Stimulated activated CD4-positive, alpha-beta T cell treated with anti-CD3 and anti-CD28 coated beads, Interleukin-2, amount 100 ng/mL, for 4 hours (primary cell): ENCODE measurements at places on chromosomes 2 and 18.
A peak's percentile ranks its signal among the peaks of the same experiment; 100 is the strongest.

DNA sequence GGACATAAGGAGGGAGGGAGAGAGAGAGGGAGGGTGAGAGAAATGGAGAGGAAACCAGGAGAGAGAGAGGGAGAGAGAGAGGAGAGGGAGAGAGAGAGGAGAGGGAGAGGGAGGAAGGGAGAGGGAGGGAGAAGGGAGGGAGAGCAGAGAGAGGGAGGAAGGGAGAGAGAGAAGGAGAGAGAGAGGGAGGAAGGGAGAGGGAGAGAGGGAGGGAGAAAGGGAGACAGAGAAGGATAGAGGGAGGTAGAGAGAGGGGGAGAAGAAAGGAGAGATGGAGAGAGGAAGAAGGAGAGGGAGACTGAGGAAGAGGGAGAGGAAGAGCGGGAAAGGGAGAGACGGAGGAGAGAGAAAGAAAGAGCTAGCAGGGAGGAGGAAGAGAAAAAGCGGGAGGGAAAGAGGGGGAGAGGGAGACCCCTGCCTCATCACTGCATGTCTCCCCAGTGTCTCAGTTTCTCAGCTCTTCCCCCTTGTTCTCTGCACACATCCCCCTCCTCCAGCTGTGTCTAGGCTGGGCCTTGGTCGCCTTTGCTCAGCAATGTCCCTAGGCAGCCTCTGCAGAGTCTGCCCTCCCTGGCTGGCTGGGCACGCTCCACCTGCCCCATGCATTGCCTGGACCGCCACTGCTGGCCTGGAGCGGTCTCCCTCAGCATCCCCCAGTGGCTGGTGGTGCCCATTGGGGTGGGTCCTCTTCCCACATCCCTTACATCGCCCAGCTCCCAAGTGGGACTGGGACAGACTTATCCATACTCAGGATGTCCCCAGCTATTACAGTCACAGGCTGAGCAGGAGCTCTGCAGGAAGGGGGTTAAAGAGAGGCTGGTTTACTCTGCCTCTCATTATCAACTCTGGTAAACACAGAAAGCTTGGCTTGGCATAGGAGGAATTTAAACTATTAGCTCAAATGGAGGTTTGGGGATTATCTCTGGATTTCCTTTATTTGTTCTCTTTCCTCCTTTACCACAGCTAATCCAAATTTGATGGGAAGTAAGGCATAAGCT, 85.7 kb upstream of the APCDD1 start:
- no peak for DNase-seq

DNA sequence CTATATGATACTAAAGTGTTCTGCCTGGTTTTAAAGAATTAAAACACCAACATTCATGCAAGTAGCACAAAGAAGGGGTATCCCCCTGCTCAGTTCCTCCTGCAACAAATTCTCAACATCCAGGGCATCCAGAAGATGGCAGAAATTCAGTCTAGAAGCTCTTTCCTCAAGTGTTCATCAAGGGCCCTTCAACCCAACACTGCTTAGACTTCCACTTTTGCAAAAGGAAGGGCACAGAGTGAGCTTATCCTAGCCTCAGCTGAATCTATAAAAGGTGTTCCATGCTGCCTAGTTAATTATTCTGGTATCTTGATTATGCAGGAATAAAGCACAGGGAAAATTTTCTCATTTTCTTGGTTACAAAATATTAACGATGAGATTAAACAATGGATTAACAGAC, 275.8 kb upstream of the CRIM1 start:
- DNase-seq = no peak

DNA sequence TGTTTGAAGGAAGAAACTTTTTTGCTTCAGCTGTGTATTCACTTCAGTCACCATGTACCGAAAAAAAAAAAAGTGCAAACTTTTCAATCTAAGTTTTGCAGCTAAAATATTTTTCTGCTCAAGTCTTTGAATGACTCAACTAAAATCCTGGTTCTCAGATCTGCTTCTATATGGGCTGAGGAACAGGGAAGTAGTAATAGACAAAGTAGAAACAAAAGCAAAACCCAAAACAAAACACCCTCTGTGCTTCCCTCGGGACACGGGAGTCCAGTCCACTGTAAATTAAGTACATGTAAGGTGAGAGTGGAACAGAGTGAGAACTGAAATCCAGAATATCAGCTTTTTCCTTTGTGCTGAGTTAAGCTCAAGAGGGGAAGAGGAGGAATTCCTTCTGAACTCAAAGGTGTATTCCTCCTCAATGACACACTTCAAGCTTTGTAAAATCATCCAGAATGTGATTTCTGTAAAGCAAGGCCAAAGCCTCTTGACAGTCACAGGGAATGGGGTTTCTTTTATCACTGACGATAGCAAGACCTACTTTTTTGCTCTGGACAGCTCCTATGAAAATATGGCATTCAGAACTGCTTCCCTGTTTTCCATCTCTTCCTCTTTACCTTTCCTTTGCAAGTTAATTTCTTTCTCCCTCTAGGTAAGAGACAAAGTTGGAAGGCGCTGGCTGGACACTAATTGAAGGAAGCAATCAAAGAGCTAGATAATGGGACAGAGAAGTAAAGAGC, 433.5 kb upstream of the MMADHC start:
- no peak for DNase-seq

GRCh38 chr2:230230496-230231200, 5.1 kb downstream of the SP140 start:
- no peak for DNase-seq

DNA sequence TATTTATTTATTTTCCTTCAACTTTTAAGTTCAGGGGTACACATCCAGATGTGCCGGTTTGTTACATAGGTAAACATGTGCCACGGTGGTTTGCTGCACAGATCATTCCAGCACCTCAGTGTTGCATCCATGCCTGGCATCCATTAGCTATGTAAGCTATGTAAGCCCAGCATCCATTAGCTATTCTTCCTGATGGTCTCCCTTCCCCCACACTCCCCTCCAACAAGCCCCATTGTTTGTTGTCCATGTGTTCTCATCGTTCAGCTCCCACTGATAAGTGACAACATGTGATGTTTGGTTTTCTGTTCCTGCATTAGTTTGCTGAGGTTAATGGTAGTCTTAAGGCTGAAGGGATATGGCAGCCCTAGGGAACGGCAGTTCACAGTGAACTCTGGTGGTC, 203.4 kb downstream of the CTNNA2 start:
- DNase-seq = no peak

DNA sequence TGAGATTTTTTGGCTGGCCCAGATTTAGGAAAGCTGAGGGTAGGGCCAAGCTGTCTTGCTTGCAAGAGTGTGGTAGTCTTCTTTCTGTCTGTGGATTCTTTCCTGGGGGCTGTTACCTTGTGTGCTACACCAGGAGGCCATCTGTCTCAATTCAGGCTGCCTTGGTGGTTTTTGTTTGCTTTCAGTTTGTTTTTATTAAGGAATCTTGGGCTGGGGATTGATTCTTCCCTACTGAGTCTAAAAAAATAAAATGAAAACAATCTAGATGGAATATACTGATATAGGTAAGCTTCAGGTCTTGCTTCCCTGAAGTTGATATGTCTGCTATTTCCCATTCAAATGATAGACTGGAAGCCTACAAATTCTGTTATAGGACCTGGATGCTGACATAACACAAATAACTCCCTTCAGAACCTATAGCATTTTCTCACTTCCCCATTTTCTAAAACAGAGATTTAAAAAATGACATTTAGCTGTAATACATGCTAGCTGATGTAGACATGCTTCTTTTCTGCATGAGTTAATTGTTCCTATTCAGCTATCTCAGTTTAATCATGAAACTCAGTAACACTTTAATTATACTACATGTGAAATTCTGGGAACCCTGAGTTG, 5.3 kb downstream of the LHCGR start:
- no peak for DNase-seq

DNA sequence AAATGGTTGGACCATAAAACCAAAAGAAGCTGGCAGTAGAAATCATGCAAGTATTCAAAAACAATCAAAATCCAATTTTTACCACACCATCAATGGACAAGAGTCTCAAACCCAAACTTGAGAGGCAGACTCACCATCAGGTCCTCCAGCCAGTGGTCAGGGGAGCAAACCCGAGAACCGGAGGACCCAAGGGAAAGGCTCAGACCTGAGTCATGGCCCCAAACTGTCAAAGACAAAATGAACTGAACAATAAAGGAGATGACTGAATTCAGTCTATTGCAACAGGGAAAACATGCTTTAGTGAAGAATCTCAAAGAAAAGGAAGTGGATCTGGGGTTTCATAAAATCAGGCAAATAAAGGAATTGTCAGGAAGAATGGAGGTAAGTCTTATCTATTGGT, 150.7 kb upstream of the MGAT5 start:
- DNase-seq = no peak

- DNase-seq = no peak
Observed at GRCh38 chr2:196286821-196287220, 115.4 kb upstream of the STK17B start.

- no peak for DNase-seq
Observed at GRCh38 chr2:110101901-110102803, 13.5 kb downstream of the MALL start.

DNA sequence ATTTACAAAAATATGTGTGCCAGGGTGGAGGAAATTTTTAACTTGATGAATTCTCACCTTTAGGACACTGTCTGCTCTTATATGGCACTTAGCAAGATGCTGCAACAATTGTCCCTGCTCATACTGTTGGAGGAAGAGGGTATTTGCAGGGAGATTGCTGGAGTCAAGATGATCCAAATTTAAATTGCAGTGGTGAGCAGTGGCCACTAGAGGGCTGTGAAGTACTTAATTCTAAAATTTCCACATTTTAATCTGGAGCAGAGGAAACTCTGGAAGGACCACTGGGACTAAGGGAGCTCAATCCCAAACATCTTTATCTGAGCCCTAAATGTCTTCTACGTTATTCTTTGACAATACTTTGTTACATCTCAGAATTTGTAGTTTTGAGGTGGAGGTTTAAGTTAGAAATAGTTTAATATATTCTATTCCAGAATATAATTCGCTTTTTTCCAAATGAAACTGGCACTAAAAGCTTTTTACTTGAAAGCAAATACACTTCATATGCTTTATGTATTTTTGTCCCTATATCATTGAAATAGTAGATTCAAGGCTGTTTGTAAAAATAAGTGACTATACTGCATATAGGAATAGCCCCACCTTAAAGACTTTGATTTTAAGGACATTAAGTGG, 33.0 kb upstream of the PTH2R start:
- DNase-seq = no peak

DNA sequence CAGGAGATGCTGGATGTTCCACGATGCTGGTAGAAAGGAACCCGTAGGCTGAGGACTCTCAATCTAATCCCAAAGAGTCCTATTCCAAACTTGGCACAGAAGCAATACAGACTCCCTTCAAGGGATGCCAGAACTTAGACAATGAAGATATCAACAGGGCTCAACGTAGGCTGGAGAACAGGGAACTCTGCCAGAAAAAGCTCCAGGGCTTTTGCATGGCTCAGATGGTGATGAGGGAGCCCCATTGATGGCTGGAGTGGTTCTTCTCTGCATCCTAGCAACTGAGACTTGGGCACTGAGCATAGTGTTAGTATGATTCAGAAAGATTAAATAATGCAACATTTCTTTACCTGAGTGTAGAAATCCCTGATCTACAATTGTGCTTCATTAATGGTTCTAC, 117.2 kb upstream of the NCK2 start:
- DNase-seq = no peak

- no peak for DNase-seq
Observed at GRCh38 chr2:207412787-207413310, 116.9 kb upstream of the CREB1 start.

DNA sequence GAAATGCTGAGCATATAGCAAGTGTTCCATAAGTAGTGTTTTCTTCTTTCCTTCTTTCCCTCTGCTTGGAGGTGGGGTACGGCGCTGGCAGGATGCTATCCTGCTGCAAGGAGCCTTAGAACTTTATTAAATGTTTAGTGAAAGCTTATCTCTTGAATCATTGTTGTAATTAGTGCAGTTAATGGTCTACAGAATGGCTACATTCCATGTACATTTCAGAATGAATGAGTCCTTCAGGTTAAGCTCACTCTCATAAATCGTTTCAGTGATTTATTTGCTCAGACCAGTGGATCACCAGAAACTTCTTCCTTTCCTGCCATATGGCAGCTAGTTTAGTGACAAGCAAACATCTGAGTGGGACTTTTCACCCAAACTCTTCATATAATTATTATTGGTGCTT, 3.3 kb upstream of the YWHAQ start:
- no peak for DNase-seq

- peak; percentile 20 for DNase-seq
Observed at GRCh38 chr2:197813093-197813787, 8.8 kb downstream of the PLCL1 start.

DNA sequence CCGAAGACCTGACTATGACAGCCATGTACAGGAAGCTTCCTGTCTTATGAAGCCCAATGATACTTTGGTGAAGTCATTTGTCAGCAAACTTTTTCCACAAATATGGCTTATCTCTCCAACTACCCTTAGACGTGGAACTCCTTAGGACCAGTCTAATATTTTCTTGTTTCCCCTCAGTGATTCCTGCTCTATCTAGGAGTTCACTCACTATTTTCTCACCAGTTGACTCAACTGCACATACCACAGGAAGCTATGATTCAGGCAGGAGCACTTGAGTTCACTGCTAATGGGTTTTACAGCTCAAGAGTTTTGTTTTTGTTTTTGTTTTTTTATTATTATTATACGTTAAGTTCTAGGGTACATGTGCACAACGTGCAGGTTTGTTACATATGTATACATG, 109.3 kb downstream of the ANTXR1 start:
- DNase-seq = no peak

DNA sequence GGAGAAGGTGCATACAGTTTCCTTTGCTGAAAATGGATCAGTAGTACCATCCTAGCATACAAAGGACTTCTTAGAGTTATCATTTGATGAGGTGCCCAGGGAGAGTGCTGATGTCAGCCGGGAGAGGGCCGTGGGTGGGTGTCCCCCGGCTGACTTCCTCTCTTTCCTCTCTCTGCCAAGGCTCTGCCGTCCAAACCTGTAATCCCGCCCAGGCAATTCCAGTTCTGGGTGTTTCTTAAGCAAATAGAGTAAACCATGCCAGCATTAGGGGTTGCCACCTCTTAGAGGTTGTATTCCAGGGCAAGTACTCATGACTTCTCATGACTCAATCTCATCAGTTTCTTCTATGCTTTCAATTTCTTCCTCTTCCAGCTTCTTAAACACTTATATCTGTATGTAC, 117.2 kb downstream of the GATA6 start:
- no peak for DNase-seq

DNA sequence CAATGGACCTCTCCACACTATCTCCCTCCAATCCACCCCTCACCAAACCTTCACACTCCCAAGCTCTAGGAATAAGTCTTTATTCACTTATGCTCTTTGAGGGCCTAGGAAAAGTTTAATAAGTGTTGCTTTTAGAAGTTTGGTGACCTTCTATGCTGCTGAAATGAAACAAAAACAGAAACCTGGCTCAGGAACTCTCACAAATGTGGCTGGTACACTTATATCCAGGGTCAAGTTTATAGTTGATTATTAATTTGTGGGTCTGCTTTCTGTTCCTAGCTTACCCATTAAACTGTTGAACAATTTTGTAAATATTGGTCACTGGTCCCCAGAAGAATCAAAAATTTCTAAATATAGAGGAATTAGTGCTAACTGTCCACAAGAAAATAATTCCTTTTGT, 14.2 kb upstream of the ANKRD44 start:
- no peak for DNase-seq
